ENCODE measurements at places on chromosomes 13 and 19.

DNA sequence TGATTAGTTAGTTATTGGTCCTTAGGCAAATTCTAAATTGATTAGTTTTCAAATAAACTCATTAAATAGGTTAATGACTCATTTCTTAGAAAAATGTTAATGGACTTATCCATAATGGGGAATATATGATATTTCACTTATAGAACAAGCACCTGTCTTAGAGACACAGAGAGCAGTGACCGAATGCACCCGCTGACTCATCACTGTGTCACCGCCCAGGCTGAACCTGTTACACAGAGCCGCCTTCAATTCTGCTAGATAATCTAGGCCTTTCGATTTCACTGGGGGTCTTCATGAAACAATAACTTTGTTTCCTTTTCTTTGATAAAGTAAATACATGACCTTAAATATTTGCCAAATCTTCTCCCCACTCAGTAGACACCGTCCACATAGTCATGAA, 13.1 kb downstream of the IRS2 start:
- DNase-seq, result no peak

DNA sequence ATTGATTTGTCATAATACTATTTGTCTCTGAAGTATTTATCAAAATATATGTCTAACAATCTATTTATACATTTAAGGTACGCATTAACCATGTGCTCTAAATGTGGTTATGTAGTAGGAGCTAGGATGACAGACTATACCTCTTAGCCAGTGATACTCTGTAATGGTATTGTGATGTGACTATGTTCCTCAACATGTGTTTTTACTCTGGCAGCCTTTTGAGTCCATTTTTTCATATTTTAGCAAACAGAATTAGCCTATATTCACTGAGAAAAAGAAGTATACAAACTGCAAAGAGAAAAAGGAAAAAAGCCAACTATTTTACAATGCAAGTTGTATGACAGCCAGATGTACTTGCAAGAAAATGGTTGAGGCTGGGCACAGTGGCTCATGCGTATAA, 26.7 kb downstream of the MAB21L1 start:
- DNase-seq, result no peak

GRCh38 chr19:20250627-20251026, 83.6 kb downstream of the ZNF486 start:
- DNase-seq, result no peak

DNA sequence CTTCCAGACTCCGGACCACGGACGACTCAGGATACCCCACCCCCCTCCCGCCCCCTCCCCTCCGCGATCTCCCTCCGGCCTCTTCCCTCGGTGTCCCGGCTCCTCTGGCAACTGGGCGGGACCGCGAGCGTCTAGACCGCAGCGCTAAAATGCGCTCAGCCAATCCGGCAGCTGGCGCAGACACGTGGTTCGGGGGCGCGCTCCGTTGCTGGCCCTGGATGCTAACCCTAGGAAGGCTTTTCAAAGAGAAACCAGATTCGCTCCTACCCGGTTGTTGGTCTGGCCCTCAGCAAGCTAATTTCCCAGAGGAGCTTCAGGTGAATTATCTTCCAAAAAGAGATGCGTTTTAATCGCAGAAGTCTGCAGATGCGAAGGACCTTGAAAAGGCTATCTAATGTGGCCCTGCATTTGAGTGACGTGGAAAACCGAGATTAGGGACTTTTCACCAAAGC, at the start of gene DZIP1:
Gene DZIP1 (minus strand): TSS at position 106 of the 452 bp plus-strand sequence. CDS start 2,677 bp downstream, outside the sequence.
- peak; percentile 88 for DNase-seq

DNA sequence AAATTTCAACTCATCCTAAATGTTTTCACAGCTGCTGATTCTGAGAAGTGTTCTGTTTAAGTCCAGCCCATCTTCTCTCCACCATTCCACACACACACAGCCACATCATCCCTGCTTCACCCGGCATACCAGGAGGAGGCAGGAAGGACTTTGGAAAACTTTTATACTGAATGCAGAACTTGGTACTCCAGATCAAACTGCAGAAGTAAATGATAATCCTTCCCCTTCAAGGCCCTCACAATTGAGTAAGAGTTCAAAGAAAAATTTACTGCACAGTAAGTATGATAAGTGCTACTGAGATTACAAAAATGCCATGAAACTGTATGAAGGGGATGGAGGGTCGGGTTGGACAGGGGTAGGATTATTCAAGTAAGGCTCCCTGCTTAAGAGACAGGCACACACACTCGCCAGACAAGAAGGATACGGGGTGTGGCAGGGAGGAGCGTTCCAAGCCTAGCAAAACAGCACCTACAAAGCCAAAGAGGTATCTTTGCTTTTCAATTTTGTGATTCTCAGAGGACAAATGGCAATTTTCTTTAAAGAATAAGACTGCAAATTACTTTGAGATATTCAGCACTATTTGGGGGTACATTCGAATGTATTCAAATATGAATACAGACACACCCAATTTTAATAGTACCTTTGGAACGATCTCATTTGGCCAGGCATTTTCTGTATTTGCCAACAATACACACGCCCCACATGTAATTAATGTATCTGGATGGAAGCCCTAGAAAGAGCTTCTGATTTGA, 2.5 kb downstream of the USP12 start:
- DNase-seq, result no peak

GRCh38 chr13:100549316-100549715, 39.3 kb downstream of the GGACT start:
- DNase-seq, result no peak

DNA sequence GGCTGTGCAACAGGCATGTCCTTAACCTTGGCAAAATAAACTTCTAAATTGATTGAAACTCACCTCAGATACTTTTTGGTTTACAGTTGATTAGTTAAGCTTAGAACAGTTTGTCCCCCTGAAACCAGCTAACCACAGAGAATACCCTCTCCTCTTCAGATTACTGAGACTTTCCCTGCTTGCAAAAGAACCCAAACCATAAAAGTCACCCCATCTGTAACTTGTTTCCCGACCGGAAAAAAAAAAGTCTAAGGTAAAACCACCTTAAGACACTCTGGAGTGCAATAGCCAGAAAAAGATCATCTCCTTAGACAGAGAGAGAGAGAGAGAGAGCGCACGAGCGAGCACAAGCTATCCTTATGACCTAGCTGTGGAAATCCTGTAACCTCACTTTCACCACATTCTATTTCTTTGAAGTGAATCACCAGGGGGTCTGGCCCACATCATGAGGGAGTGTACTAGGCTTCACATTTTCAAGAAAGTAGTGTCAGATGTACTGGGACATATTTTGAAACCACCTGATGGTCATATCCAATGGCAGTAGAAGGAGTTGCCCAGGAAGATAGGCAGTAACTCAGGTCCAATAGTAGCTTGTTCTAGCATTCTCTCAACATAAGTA, 11.1 kb upstream of the GTF2F2 start:
- DNase-seq, result no peak

- DNase-seq, result no peak
Observed at GRCh38 chr19:42514449-42514848, 13.8 kb downstream of the CEACAM1 start.
